ENCODE measurements at places on chromosomes 2 and 18.

DNA sequence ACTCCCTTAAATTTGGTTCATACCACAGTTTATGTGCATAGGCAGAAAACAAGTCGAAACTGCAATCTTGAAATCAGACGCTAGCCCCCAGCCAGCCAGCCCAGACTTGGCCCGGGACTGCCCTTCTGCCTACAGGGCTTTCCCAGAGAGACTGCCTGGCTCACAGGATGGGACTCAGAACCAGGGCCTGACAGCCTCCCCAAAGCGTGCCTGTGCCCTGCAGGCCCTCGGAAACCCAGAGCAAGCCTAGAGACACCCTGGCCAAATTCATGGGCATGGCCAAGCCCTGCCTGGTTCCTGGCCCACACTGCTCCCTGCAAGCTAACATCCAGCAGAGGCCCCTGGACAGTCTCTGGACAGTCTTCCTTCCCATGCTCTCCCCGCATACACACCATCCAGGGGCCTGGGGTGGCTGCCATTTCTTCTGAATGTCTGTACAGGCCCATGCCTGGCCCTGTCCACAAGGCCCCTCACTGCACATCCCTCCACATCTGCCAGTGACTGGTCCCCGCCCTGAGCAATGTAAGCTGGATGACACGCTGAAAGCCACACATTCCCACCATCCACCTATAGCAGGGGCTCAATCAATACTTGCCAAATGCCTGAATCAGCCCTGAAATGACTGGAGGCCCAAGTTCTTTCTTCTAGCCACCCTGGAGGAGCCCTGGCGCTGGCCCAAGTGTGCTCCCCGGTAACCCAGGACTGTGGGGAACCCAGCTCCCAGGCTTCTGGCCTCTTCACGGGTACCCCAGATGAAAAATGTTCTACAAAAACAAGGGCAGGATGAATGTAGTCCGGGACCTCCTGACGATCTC, 73.1 kb downstream of the HDAC4 start:
- no peak for DNase-seq

DNA sequence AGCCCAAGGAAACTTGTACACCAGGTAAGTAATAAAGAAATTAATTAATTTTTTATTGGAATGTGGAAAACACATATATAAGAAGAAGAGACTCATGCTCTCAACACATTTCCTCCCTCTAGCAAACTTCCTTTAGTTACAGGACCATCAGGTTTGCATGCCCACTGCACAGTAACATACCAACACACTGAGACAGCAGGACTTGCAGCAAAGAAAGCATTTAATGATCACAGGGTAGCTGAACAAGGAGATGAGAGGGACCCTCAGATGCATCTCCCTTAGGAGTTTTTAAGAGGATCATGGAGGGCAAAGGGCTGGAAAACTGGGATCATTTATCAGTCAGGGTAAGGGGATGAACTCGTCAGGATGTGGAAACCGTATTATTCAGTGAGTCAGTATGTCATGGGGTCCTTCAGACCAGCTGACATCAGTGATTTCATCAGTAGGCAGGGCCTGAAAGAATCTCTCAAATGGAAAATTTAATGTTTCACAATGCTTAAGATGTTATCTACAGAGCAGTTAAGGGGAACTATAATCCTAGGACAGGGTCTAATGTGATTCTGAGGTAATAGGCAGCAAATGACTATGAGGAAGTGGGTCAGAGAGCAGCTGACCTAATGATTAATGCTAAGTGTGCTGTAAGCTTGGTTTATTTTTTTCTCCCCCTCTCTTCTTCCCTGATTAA, 193.8 kb upstream of the RND3 start:
- peak; percentile 90 for DNase-seq

- no peak for DNase-seq
Observed at GRCh38 chr2:160331258-160332025, 131.4 kb upstream of the ITGB6 start.

DNA sequence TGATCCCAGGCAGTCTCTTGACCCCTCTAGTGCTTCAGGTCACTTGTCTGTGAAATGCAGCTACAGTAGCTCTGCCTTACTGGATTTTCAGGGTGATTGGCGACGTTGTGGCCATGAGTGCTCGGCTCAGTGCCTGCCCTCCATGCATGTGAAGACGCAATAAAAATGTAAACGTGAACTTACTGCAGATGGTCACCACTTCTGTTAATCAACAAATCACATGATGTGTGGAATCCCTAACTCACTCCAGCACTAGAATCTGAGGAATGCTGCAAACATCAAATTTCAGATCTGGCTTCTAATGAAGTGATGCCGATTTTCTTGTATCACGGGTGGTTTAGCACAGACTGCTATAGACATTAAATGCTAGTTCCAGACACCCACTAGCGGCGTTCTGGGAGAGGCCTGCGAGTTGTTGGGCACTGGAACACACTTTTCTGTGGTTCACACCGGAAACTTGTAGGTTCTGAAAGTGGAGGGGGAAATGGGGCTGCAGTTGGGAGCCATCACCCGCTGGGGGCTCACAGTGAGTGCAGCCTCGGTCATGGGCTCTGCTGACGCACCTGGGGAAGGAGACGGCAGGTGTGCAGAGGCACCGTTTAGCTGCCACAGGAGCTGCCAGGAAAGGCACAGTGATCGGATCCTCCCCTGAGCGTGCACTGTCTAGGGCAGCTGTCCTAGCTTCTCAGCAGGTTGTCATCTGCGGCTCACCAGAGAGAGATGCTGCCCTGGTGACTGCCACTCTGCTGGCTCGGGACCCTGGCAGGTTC, 6.5 kb downstream of the CNDP1 start:
- no peak for DNase-seq

DNA sequence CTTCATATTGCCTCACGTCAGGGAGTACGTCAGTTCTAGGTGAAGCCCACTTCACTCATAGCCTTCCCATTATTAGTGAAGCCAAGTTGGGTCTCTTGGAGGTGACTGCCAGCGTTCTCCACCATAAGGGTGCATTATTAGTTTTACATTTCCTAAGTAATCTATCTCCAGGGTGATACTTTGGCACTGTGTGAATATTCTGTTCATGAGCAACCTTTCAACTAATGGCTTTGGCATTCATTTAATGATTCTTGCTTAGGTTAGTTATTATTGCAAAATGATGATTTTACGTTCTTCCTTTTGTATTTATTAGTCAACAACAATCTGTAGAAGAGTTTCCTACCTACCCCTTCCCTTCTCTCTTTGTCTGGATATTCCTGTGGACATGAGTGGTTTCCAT, 97.5 kb downstream of the MAP4K4 start:
- DNase-seq = no peak

DNA sequence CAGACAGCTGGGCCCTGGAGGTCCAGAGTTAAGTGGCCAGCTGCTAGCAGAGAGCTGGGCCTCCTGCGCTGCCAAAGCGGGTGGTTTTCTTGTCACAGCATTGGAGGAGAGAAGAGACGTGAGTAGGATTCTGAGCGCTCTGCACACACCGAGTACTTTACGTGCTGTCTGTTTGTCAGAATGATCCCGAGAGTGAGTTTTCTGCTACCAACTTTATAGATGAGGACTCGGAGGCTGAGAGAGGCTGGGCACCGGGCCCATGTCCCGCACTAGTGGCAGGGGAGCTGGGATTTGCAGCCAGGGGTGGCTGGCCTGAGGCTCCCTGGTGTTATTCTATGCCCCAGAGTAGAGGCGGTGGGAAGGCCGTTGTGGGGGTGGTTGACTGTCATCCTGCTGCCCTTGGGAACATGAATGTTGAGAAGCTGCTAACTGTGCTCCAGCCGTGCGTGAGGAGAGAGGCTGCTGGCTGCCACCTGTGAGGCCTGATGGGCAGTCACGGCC, 36.3 kb upstream of the MBP start:
- DNase-seq = no peak

Measured in AG09319 (cell line).